GM23248 (cell line): ENCODE measurements at places on chromosomes 7 and 10. TPM values are rescaled to one million over a fixed set of nuclear protein-coding genes. Genes with fewer than 3 reads are reported as not detected.
A peak's percentile ranks its signal among the peaks of the same experiment; 100 is the strongest.

DNA sequence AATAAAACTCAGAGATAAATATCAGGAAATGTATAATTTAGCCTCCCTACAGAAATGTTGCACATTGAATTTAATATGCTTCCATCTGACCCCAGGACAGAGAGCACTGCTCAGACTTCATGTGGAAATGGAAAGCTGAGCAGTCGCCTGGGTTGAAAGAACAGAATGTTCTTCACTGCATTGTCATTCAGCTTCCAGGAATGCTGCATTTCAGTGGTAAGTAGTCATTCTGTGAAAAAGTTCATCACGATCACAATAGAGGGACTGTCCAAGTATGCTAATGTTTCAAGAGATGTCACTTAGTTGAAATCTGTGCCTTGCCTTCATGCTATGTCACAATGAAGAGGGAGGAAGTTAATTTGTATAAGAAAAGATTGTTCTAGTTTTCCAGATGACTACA is 147.3 kb downstream of the NRCAM start:
- peak; percentile 76 for DNase-seq

- no peak for DNase-seq
Observed at GRCh38 chr10:22034333-22034732, 30.8 kb upstream of the DNAJC1 start.

DNA sequence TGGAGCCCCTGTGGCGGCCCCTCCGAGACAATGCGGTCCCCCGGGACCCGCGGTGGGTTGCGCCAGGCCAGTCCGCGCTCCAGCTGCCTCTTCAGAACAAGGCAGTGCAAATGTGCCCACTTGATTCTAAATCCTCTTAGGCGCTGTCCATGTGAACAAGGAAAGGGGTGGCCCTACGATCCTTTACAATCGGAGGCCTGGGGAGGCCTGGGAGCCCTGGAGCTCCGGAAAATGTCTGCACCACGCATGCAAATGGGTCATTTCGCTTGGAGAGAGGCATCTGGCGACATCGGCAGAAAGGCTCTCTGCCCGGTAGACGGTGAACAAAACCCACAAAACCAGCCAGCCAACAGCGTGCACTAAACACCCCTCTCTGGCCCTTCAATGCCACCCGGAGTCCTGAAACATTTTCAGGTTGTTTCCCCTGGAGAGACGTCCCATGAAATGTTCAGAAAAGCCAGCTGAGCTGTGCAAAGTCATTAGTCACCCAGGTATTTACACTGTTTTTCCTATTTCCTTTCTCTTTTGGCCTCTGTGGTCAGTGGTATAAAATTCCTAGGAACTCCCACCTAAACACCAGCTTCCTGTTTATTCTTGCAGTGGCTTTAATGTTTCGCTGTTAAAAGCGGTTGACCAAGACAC is 102.8 kb upstream of the ZNF438 start:
- DNase-seq, result peak; percentile 58

DNA sequence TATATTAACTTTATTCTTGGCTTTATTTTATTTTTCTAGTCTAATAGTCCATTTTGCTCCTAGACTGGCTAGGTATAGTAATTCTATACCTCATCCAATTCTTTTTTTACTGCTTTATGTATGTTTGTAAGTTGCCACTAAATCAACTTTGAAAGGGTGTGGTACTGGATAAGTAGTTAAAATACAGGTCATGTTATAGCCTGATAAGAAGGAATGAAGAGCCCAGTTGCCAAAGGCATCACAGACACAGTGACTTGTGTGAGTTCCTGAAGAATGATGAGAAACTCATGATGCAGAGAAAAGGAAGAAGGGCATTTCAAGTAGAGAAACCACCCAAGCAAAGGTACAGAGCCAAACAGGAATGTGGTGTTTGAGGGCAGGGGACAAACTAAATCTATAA is 27.3 kb downstream of the NAPEPLD start:
- DNase-seq, result no peak

DNA sequence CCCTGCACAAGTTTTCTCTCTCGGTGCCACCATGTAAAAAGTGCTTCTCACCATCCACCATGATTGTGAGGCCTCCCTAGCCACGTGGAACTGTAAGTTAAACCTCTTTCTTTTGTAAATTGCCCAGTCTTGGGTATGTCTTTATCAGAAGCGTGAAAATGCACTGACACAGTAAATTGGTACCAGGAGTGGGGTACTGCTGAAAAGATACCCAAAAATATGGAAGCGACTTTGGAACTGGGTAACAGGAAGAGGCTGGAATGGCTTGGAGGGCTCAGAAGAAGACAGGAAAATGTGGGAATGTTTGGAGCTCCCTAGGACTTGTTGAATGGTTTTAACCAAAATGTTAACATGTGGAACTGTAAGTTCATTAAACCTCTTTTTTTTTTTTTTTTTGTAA is 15.6 kb upstream of the SLC13A1 start:
- DNase-seq, result no peak

The SMARCD3 gene
- total RNA-seq, result 32.2 and 34.0 TPM in 2 replicates

The C10orf143 gene
- 0.76 TPM in 1 of 2 replicates, not detected in the other for total RNA-seq

DNA sequence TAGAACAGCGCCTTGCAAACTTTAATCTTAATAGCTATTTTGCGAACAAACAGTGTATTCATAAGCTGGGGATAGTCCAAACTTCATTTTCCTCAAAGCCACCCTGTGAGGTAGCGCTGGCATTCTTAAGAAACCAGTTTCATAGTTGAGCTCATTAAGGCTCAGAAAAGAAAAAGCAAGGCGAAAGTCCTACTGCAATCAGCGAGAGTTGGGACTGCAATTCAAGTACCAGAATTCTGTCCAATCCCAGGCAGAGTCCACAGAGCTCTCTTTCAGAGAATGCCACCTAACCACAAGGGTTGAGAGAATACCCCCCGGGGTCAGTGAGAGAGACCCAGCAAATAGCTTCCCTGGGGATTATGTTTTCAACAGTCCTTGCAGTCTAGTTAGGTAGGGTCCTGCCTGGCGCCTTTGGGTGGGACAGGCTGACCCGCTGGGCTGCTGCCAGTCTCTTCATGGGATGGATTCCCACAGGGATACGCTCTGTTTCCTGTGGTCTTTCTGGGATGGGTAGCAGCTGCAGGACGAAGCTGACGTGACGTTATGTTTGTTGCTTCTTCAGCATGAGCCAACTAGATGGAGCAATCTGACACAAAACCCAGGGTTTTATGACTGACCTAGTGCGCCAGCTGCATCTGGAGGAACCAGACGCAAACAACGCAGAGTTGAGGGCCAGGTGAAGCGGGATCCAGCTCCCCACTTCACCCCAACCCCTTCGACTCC is 16.0 kb downstream of the BMPER start:
- no peak for DNase-seq

The PON1 gene
- not detected in 2 replicates for total RNA-seq

DNA sequence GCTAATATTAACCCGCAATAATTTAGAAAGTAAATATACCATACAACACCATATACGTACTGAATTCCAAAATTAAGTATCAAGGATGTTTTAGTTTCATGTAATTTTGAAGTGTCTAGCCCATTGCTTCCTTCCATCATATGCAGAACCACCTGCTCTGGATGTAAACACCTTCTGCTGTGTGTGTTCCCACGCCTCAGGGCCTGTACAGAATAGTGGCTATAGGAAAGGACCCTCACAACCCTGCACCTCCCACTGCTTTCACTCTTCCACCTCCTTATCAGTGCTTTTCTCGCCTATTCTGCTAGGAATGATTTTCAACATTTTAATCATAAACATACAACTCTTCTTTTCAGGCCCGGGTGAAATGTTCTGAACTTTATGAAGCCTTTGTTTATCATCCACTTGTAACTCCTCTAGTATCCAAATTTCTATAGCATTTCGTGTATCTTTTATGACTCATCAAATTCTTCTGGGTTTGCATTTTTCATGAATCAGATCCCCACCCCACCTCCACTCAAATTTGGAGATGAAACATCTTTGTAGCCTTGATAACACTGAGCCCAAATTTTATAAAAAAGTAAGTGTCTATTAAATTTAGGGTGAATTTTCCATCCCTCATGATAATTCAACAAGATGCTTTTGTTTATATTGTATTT is 1106.8 kb upstream of the C7orf33 start:
- peak; percentile 5 for DNase-seq

The RELN gene
- 0.38 and 0.97 TPM in 2 replicates for total RNA-seq

The FBXO24 gene
- 0.43 and 0.89 TPM in 2 replicates for total RNA-seq

The HTR5A gene
- not detected in 2 replicates for total RNA-seq

DNA sequence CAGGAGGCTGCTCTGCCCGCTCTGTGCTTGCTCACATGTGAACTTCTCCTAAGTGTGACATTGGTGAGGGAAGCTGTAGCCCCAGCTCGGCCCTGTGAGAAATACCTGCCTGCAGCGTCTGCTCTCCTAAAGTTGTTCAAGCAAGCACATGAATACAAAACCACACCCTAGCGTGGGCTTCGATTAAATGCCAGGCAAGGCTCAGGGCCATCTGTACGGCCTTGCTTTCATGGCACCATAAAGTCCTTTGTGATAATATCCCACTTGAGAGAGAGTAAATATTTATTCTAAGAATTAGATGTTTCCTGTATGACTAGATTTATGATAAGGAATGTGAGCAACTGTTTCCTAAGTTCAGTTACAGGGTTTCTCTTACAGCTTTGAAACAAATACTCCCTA is 262.8 kb upstream of the KLF14 start:
- DNase-seq, result peak; percentile 52

The PDZD7 gene
- 0.54 TPM in 1 of 2 replicates, not detected in the other for total RNA-seq

GRCh38 chr10:44863344-44864047 is 47.6 kb upstream of the TMEM72 start:
- DNase-seq, result peak; percentile 51
